Kidney epithelial cell (primary cell): ENCODE measurements at places on chromosomes 3 and 15. TPM values are rescaled to one million over a fixed set of nuclear protein-coding genes. Genes with fewer than 3 reads are reported as not detected.

Gene AGBL1
- not detected in 2 replicates for total RNA-seq

GRCh38 chr3:8606701-8607231 lies 37.8 kb downstream of the SSUH2 start:
- DNase-seq: no peak

GRCh38 chr3:4581920-4582611 lies 88.9 kb downstream of the ITPR1 start:
- no peak for DNase-seq

DNA sequence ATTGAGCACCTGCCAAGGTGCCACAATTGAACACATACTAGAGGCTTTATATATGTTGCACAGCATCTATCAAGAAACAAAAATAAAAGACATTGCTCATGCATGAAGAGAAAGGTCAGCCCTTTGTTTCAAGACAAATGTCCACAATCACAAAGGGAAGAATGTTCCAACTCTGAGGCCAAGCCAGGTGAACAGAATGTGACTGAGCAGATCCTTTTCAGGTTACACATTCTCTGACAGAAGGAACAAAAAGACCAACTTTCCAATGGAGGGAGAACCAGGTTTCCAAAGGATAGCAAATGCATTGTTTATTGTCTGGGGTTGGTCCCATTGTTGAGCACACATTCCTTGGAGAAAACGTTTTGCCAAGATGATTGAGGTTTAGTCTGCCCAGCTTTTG lies 50.2 kb upstream of the FAM174B start:
- DNase-seq: no peak

DNA sequence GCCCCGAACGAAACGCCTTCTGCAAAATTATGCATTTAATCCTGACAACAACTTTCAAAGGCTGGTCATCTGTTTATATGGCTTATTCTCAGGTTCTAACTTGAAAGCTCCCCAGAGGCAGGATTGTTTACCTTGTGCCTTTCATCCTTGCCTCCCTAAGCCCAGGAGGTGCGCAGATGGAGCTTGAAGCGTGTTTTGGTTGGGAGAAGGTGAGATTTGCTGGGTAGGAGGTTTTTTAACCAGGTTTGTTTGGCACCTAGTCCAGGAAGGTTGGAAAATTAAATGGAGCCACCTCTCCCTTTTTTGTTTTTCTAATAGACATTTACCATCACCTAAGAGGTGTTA lies 675 bp downstream of the TSEN2 start:
- no peak for DNase-seq

DNA sequence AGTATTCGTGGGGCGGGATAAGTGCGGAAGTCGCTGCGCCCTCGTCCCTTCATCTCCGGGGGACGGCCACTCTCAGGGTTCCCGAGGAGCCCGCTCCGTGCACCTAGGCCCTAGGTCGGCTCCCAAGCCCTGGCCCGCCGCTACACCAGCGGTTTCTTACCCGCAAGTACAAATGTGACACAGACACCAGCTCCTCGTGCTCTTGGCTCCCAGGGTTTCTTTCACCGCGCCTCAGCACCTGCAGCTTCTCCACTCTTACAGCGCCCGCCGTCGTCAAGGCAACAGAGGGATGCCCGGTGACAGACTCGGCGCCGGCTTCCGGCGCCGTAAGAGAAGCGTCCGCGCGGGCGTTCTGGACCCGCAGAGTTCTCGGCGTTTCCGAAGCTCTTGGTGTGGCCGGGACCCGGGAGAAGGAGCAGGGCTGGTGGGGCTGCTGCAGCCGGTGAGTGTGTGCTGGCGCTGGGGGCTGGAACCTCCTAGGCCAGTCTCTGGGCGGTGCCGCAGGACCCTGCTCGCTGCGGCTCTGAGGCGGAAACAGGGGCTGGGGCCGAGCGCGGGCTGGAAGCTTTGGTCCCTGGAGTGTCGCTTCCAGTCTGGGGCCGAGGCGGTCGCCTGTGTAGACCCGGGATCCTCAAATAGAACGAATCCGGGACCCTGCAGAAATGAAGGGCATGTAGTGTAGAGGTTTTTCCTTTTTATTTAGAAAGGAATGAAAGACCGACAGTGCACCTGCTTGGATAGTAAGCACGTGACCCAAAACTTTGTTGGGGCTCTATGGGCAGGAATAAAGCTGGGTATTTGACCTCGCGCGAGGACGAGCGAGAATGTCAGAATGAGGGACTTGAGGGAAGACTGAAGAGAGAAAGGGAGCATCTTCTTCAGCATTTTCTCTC lies 155.4 kb upstream of the GOLGA6L4 start:
- no peak for DNase-seq
